RWPE1 (cell line): ENCODE measurements at places on chromosomes 1 and 21.

- peak; percentile 34 for DNase-seq
Measured at GRCh38 chr1:23044035-23044434, 24.8 kb downstream of the KDM1A start.

DNA sequence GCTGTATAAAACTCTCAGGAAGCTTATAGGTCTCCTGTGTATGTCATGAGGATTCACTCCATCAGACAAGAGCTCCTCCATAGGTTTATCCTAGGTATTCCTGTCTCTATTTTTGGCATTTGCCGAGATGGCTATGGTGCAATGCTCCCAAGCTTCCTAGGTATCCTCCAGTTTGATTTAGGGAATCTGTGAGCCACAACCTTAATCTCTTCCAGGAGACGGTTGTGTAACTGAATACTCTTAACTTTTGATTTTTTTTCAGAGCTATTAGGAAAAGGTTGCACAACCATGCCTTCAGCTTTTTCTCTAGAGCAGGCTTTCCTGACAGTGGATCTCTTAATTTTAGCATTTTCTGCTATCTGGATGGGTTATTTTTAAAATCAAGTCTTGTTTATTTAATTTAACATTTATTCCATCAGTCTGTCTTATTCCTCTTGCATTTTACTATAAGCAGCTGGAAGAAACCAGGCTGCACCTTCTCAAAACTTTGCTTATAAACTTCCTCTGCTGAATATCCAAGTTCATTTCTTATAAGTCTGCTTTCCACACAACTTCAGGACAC, 69.4 kb upstream of the BACE2 start:
- no peak for DNase-seq

GRCh38 chr21:37074197-37074510, 1.1 kb downstream of the TTC3 start:
- peak; percentile 16 for DNase-seq

DNA sequence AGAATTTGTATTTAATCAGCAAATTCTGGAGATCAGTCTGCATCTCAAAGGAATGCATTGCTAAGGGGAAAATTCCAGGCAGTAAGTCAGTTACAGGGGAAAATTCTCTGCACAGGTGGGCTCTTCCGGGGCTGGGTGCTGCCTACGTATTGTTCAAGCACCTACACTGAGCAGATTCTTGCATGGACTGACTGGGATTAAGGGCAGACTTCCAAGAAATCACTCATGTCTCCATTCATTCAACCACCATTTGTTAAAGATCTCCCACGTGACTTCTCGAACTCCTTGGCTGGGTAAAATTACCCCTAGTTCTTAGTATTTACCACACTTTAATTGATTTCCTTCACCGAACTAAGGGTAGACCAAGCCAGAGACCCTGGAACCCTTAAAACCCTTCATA, 28.2 kb upstream of the KCNE1 start:
- no peak for DNase-seq

- DNase-seq = no peak
Measured at GRCh38 chr1:10648689-10649516, 147.5 kb downstream of the CASZ1 start.

DNA sequence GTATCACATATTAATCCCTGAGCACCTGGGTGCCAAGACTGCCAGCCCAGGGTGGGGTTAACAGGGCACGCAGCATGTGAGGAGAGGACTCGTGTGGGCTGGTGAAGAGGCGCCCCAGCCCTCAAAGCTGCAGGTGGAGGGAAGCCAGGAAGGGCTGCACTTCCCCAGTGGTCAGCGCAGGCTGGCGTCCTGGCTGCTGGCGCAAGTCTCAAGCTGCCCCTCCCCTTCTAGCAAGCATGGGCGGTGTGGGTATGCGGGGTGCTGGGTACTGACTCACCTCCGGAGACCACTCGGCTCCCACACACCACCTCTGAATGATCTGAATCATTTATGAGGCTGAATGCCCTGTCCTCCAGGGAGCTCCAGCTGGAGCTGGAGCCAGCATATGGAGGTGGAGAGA, 44.0 kb downstream of the EIF2D start:
- no peak for DNase-seq

GRCh38 chr1:224528900-224529299, 87.2 kb upstream of the CNIH3 start:
- peak; percentile 36 for DNase-seq

DNA sequence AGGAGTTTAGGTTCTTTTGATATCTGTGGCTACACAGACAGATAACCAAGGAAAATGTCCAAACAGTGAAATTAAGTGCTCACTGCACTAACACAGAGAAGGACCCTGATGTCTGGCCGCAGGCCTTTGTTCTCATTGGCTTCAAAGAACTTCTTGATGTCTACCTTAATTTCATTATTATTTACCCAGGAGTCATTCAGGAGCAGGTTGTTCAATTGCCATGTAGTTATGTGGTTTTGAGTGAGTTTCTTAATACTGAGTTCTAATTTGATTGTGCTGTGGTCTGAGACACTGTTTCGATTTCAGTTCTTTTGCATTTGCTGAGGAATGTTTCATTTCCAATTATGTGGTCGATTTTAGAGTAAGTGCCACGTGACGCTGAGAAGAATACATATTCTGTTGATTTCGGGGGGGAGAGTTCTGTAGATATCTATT, 15.2 kb upstream of the LGALS8 start:
- DNase-seq = no peak

- DNase-seq = no peak
Measured at GRCh38 chr1:85663382-85663781, 44.9 kb downstream of the ZNHIT6 start.
